ENCODE measurements at places on chromosomes 11 and 22.

DNA sequence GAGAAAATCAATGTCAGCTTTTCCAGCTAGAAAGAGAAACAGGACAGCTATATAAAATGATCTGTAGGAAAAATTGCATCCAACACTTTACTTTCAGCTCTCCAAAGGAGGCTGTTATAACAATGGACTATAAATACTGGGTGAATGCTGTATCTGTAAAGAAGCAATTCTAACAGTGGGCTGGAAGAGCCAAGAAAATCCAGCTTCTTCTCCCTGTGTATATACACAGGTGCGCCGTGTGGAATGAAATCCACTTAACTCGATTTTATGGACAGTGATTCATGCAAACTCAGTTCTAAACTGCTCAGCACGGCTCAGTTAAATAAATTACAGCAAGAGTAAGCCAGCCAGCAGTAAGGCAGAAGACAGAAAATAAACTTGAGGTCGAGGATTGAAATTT lies 32.5 kb upstream of the LMO2 start:
- DNase-seq = no peak

- DNase-seq = no peak
Measured at GRCh38 chr11:121199516-121199915, 93.1 kb upstream of the SC5D start.

DNA sequence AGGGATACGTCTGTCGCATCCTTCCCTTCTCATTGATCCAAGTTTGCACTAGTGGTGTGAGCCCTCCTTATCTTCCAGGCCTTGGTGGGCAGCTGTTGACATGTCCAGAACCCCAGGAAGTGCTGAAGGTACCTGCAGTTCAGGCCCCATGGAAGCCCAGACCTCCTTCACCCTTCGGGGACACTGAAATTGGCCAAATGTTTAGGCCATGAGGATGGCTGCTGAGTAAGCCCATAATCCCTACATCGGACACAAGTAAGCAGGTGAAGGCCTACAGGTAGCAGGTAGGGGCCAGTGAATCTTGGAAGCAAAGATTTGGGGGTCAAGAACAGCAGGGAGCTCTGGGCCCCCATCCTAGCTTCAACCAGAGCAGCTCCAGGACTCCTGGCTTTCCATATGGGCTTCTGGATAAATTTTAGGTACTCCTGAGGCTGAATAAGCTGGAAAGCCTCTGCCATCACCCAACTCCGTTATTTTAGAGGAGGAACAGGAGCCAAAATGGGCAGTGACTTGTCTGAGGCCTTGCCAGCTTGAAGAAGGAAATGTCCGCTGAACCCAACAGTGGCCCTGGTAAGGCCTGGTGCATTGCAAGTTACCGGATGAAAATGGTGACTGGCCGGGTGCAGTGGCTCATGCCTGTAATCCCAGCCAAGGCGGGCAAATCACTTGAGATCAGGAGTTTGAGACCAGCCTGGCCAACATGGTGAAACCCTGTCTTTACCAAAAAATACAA lies 45.2 kb downstream of the MORC2 start:
- no peak for DNase-seq

- DNase-seq = no peak
Measured at GRCh38 chr11:86787018-86787536, 13.3 kb upstream of the PRSS23 start.

GRCh38 chr11:63719001-63719400 lies 37.7 kb downstream of the RTN3 start:
- DNase-seq = no peak

DNA sequence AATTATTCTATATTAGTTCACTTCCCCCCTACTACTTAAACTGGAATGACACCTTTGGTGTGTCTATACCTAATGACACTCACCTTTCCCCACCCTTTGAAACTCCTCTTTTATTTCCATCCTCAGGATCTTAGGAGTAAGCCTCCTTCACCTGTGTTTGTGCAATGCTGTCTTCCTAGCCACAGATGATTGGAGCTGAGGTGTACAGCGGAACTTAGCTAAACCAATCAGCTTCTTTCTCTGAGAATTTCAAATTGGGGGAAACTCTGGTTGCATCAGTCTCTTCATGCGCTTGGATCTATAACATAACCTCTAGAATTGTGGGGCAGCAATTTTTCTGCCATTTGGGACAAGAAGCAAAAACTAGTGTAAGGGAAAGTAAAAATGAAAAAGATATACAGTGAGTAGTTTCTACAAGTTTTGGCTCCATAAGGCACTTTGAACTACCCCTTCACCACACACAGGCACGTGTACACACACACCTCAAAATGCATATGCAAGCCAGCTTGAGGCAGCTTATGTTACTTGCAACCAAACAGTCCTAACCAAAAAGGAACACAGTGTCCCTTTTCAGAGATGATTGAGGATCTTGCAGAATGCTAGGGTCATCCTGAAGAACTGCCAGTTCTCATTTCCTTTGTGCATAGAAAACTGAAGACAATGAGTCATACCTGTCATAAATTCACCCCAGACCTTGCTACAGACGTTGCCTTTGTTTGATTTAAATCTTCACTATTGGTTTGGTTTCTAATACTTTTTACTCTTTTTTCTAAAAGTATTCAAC lies 36.0 kb upstream of the LDLRAD3 start:
- no peak for DNase-seq

DNA sequence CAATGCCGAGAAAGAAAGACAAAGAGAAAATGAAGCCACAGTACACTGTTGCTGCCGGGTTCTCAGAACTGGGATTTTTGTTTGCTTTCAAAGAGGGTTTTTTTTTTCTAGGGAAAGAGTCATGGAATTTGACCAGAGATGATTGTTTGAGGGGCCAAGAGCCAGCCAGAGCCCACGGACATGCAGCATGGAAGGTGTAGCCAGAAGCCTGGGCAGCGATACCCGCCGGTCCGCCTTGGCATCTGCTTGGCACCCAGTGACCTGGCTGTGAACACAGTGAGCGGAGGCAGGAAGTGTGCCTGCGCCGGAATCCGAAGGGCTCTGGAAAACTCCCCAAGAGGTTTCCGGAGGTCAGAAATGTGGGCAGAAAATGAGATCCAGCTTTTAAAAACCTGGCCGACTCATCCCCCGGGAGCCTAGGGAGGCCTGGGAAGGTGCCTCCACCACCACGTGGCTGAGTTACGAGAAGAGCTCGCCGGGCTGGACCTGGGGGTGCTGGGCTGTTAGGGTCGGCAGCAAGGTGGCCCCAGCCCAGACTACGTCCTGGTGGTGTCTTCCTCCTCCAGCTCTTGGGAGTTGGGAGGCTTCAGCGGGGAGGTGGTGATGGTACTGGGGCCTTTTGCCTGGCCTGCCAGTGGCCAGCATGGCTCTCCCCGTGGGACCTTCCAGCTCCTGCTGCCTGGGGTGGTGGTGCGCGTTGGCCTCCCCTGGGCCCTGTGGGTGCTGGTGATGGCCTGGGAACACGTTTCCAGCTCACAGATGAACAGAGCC lies 61.6 kb upstream of the PPARA start:
- DNase-seq = no peak

DNA sequence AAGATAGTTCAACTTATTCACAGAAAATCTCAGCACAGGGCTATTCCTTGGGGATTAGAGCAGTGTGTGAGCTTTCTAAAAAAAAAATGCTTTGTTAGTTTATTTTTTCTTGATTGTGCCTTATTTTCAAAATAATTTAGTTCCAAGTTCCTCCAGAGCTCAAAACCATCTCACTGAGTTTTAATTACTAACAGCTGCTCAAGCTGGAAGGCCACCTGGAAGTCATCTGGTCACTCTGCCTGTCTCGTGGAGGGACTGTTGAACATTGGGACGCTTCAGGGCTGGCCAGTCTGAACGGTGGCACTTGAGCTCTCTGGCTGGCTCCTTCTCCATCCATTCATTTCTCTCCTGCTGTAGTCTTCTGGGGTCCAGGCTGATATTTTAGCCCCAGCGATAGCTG lies 4.0 kb downstream of the OR51E1 start:
- DNase-seq = no peak

DNA sequence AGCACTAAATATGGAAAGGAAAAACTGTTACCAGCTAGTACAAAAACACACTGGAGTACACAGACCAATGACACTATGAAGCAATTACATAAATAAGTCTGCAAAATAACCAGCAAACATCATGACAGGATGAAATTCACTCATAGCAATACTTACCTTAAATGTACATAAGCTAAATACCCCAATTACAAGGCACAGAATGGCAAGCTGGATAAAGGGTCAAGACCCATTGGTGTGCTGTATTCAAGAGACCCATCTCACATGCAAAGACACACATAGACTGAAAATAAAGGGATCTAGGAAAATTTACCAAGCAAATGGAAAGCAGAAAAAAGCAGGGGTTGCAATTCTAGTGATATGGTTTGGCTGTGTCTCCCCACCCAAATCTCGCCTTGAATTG lies 44.0 kb upstream of the CALCA start:
- no peak for DNase-seq

DNA sequence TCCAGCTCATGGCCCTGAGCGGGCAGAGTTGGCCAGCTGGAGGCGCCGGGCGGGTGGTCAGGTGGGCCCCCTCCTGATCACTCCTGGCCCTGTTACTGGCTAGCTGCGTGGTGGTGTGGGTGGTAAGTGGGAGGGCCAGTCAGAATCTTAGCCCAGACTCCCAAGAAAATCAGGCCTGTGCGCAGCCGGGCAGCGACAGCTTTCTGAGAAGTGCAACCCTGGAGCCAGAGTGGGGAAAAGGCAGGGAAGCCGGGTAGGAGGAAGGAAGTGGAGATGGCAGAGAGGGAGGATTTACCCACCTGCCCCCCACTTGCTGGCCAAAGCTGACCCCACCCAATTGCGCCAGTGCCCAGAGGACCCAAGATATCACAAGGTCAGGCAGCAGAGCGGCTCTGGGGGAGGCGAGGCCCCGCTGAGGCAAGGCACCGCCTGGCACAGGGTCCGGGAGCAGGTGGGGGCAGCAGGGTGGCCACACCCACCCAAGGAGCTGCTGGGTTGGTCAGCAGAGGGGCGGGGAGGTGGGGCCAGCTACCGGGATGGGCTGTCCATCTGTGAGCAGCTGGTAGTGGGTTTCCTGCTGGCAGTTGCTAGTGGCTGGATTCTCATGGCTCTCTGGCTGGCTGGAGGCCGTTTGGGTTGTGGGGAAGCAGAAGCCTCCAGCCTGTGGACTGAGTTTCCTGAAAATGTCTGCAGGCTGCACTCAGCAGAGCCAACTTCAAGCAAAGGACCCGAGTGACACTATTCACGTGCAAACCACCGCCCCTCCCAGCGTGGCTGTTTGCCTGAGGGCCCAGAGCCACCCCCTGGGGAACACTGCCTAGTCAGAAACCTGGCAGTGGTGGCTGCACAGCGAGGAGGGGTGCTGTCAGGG lies 196.4 kb downstream of the IGLL1 start:
- no peak for DNase-seq

DNA sequence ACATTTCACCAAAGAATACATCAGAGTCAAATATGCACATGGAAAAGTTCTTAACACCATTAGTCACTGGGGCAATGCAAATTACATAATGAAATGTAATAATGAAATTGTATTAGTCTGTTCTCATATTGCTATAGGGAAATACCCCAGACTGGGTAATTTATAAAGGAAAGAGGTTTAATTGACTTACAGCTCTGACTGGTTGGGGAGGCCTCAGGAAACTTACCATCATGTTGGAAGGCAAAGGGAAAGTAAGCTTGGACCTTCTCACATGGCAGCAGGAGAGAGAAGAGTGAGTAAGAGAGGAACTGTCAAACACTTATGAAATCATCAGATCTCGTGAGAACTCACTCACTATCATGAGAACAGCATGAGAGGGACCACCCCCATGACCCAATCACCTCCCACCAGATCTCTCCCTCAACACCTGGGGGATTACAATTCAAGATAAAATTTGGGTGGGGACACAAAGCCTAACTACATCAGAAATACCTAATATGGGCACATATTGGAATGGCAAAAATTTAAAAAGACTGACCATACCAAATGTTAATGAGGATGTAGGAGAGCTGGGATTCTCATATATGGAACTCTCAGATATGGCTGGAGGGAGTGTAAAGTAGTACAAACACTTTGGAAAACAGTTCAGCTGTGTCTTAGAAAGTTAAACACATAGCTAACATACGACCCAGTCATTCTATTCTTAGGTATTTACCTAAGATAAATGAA lies 65.1 kb upstream of the CD44 start:
- no peak for DNase-seq

DNA sequence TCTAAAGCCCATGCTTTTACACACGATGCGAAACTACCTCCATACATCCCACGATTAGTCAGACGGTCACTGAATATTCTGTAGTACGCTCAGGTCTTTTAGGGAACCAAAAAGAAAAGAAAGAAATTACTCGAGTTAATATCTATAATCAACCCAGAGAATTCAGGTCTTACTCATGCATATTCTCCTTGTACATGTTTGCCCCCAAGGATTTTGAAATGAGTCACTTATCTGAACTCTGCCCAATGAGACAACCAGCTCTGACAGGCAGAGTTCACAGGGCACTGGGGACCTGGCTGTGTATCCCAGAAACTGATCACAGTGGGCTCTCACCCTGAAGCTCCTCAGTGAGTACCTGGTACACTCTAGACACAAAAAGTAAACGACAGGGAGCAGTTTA lies 29.2 kb downstream of the RASSF10 start:
- no peak for DNase-seq

DNA sequence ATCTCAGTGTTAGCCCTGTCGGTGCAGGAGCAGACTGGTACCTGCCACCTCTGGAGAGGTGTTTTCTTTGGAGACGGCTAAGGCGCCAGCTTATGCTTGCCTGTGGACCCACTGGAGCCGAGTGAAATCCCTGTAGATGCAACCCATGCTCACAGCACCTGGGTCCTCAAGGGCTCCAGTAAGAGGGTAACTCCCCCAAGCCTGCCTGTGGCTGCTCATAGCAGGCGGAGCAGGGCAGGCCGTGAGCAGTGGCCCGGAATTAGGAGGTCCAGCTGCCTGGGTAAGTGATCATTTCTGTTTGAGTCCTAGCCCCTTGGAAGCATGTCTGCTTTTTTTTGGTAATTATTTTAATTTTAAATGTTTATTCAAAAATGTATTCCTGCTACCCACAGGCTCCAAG lies 43.8 kb downstream of the NAT10 start:
- DNase-seq = no peak

GRCh38 chr11:1493650-1494244 lies 7.2 kb upstream of the MOB2 start:
- DNase-seq = no peak

- DNase-seq = no peak
Measured at GRCh38 chr11:3982431-3982830, 112.2 kb upstream of the RRM1 start.

GRCh38 chr11:859394-860131 lies 16.9 kb downstream of the TSPAN4 start:
- no peak for DNase-seq

DNA sequence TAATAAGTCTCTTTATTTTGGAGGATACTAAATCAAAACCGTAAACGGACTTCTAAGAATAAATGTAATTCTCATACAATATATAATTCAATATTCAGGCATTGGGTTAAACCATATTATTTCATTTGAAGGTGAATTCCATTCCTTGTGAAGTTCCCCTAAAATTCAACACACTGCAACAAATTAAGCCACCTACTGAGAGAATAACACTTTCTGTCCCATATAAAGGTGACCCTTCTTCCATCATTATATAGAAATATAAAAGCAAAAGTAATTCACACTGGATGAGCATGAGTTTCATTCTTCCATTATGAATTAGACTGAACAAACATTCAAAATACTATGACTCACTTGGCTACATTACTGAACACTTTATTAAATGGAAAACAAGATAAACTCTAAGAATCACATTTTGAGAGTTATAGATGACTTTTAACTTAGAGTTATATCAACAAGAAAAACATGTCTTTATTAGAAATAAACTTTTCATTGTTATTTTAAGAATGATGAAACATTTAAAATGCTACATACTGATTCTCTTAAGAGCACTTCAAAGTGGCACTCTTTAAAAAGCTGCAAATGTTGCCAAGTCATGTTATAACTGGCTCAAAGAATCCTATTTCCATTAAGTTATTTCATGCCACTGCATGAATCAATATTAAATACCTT lies 2.8 kb downstream of the SESN3 start:
- no peak for DNase-seq

- DNase-seq = no peak
Measured at GRCh38 chr11:45165386-45165785, 18.9 kb downstream of the PRDM11 start.

Measured in GM12892 (cell line).